Cortex of kidney (tissue), 1 donor: ENCODE measurements at places on chromosomes 6 and 20.

DNA sequence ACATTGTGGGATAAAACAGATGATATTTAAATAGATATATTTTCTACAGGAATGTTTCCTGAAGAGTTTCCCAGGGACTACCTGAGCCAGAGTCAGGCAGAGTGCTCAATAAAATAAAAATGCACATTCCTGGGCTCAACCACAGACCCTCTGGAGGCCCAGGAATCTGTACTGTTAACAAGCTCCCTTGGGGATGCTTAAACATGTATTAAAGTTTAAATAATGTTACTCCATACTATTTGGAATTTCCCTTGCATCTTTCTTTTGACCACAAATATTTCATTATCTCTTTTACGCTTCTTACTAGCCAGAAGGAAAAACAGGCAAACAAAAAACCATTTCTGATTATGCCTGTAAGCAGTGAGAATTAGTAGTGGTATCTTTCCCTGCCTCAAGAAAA is 42.3 kb downstream of the GPR63 start:
- no peak for DNase-seq

- no peak for DNase-seq
These were observed 71.2 kb upstream of the FKBP1C start for GRCh38 chr6:63140114-63140513.

- DNase-seq = no peak
These were observed 5.7 kb downstream of the ACOT8 start for GRCh38 chr20:45851501-45851900.

- DNase-seq = no peak
These were observed 339.0 kb upstream of the ADGRB3 start for GRCh38 chr6:68296126-68296525.

DNA sequence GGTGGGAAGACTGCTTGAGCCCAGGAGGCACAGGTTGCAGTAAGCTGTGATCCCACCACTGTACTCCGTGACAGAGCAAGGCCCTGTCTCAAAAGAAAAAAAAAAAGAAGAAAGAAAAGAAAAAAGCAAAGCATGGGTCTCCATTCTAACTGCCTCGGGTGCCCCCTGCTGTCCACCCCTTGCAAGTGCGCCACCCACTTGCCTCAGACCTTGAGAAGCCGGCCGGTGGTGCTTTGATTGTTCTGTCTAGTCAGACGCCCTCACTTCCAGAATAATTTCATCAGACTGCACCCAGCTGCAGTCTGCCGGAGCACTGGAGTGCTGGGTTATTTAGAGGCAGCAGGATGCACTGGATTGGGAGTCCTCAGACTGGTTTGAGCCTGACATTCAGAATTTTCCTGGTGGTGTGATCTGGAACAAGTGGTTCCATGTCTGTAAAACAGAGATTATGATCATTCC is 17.6 kb upstream of the TM9SF4 start:
- DNase-seq = no peak

DNA sequence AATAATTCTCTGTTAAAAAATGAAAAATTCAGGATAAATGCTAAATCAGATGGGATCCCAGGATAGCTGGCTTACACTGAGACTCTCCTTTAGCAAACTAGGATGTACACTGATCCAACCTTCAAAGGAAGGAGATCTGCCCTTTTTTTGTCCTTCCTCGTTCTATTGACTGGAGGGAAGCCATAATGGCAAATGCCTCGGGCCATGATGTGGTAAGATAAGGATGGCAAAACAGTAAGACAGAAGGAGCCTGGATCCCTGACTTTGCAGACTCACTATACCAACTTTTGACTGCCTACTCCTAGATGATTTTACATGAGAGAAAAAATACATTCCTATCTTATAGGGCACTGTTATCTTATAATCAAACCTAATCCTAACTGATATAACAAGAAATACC is 156.9 kb upstream of the BEND3 start:
- no peak for DNase-seq

DNA sequence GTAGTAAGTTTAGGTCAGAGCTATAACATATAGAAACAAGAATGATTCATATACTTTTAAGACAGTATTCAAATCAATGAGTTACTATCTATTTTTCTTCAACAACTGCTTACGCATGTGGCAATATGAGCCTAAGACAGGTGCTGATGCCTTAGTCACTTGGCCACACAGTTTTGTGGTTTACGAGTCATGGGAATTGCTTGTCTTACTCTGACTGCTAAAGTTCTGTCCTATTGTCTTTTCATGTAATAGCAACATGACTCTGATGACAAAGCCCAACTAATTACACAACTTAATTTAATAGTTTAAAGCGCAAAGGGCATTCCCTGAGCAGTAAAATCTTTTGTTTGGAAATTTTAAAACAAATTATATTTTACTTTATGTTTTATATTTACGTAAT is 159.3 kb upstream of the CENPW start:
- no peak for DNase-seq

- DNase-seq = no peak
These were observed 292.7 kb downstream of the ESR1 start for GRCh38 chr6:152100183-152100618.

- DNase-seq = no peak
These were observed 129.0 kb upstream of the SGK1 start for GRCh38 chr6:134446896-134447295.

DNA sequence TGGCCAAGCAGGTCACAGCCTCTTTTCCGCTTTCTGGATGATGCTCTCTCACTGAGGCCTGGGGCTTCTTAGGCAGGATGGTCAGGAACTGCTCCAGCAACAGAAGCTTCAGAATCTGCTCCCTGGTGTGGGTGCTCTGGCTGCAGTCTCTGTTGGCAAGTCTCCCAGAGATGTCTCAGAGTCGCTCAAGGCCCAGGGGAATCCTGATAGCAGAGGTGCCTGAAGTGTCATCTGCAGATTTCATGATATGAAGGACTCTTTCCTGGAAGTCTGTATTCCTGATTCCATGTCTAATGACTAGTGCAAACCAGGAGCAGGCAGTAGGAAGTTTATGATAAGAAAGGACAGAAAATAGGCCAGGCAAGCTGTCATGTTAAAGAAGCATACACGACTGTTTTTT is 20.3 kb downstream of the ZSCAN31 start:
- DNase-seq = no peak

DNA sequence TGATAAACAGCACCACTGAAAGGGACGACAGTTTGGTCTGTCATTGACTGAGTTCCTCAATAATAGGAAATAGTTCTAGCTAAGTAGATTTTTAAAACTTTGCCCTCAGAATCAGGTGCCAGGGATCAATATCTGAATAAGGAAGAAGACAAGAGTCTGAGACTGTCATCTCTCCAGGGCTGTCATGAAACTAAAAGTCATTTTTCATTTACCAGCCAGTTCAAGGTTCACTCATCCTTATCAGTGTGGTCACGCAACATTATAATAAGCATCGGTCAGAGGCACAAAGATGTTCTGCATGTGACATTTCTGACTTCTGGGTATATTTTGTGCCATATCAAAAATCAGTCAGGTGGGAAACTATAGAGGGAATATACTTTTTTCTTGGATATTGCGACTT is 52.5 kb upstream of the E2F3 start:
- DNase-seq = no peak

- DNase-seq = no peak
These were observed 33.4 kb downstream of the EFCAB8 start for GRCh38 chr20:32891926-32892660.

- DNase-seq = no peak
These were observed 14.7 kb downstream of the KLHL32 start for GRCh38 chr6:96939007-96939805.

DNA sequence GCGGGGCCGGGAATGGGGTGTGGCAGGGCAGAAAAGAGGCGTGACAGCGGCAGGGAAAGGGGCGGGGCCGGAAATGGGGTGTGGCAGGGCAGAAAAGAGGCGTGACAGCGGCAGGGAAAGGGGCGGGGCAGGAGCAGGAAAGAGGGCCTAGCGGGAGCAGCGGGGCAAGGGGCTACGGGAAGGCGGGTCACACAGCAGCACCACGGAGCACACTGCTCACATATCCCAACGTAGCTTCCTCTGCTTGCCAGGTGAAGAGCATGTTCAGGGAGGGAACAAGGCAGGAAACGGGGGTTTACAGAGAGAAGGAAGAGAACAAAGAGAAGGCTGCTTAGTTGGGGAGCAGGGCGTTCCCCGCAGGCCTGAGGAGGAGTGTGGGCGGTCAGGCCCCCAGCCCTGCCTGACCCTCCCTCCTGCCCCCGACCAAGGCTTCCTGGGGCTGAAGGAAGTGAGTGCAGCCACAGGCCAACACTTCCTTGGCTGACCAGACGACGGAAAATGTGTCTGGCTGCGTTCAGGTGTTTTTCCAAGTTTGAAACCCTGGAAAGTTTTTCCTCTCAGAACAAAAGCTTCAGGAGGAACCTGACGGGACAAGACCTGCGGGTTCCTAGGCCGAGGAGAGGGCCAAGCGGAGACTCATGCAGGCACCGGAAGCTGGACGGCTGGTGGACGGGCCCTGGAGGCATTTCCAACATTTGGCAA is 13.8 kb downstream of the UCKL1 start:
- no peak for DNase-seq

- DNase-seq = no peak
These were observed 43.7 kb upstream of the MAP7 start for GRCh38 chr6:136593748-136594490.

- no peak for DNase-seq
These were observed 35.9 kb downstream of the SRC start for GRCh38 chr20:37381621-37382471.

DNA sequence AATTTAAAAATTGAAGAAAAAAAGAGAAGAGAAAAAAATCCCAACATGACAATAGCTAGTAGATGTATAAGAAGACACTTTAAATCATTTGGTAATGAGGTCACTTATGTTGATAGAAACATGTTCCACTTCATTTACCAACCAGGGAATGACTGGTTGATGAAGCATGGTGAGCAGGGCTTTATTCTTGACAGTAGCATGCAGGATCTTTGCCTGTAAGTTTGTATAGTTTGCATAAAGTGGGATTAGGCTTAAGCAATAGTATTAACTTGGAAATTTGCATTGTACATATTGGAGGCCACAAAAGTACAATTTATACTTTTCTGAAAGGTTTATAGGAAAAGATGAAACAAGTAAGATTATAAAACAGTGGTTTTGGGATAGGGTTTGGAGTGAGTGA is 67.0 kb downstream of the NOX3 start:
- no peak for DNase-seq

GRCh38 chr20:17479063-17479657 is 52.0 kb downstream of the BFSP1 start:
- DNase-seq = no peak

DNA sequence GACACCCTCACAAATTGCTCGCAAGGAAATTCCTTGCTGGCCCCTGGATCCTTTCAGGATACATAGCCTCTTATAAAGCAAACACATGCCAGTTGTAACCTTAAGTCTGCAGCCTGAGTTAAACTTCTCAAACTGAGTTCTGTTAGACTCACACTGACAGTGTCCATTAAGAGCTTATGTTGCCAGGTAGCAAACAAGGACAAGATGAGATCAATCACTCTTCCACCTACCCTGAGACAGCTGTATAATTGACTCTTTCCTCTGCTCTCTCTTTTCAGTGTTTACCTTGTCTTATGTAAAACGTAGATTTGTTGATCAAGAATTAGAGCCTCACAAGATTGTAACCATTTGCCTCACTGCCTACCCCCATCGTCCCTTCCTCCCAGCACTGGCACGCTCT is 359.8 kb downstream of the EPM2A start:
- DNase-seq = no peak

- DNase-seq = no peak
These were observed 50.4 kb downstream of the ALDH5A1 start for GRCh38 chr6:24545183-24545582.

DNA sequence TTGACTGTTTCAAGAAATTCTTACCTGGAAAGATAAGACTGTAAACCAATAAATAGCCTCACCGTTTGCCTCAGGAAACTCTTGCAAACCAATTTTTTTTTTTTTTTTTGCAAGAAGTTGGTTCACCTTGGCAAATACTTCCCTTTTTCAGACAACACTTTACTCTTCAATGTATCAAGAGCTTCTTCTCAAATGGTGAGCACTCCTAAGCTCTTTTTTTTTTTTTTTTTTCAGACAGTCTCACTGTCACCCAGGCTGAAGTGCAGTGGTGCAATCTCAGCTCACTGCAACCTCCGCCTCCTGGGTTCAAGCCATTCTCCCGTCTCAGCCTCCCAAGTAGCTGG is 22.7 kb upstream of the SNTA1 start:
- no peak for DNase-seq

DNA sequence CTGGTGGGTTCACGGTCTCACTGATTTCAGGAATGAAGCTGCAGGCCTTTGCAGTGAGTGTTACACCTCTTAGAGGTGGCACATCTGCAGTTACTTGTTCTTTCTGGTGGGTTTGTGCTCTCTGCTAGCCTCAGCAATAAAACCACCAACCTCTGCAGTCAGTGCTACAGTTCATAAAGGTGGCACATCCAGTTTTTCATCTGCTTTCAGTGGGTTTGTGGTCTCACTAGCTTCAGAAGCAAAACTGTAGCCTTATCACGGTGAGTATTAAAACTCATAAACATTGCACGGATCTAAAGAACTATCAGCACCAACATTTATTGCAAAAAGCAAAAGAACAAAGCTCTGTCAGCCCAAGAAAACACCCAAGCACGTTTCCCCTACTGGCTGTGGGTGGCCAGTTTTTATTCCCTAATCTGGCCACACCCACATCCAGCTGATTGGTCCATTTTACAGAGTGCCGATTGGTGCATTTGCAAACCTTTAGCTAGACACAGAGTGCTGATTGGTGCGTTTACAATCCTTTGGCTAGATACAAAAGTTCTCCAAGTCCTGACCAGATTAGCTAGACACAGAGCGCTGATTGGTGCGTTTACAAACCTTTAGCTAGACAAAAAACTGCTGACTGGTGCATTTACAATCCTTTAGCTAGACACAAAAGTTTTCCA is 3.4 kb upstream of the TMEM14C start:
- DNase-seq = no peak

- no peak for DNase-seq
These were observed 4.6 kb downstream of the SDC4 start for GRCh38 chr20:45343532-45344167.

DNA sequence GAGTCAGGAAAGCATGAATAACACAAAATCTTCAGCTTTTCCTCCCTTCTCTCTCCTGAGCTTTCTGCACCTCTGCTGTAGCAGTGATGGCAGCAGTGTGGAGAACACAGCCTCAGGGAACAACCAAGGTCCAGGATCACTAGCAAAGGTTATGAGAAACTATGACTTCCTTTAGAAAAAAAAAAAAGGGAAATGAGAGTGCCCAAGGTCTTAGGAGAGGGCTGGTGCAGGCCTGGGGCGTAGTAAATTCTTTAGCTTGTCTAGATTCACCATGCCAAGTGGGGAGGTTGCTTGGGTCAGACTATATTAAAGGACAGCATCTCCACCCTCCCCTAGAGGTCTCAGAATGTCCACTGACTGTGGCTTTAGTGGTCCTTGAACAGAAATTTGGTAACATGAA is 40.4 kb upstream of the POLR1H start:
- DNase-seq = no peak
